Urothelium cell line (cell line): ENCODE measurements at places on chromosomes 5 and 9.

DNA sequence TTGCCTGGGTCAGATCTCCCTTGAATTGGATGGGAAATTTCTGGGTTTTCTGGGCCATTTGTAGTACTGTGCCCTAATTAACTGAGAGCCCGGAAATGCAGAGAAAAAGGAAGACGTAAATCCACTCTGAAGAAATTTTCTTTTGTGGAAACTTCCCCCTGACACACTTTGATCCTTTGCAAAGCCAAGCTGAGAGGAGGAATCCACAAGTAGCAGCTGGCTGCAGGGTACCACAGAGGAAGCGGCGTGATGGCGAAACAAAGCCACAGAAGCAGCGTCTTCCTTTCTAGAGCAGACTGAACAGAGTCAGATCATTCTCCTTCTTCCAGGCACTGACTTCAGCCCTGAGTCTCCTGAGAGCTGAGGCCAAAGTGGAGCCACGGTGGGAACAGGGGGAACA lies 47.1 kb upstream of the ZNF354A start:
- no peak for DNase-seq

- DNase-seq, result no peak
These were observed 684.8 kb downstream of the LRRC70 start for GRCh38 chr5:63263411-63263810.

- DNase-seq, result no peak
These were observed 174.5 kb upstream of the ADAMTSL1 start for GRCh38 chr9:18299449-18299848.

DNA sequence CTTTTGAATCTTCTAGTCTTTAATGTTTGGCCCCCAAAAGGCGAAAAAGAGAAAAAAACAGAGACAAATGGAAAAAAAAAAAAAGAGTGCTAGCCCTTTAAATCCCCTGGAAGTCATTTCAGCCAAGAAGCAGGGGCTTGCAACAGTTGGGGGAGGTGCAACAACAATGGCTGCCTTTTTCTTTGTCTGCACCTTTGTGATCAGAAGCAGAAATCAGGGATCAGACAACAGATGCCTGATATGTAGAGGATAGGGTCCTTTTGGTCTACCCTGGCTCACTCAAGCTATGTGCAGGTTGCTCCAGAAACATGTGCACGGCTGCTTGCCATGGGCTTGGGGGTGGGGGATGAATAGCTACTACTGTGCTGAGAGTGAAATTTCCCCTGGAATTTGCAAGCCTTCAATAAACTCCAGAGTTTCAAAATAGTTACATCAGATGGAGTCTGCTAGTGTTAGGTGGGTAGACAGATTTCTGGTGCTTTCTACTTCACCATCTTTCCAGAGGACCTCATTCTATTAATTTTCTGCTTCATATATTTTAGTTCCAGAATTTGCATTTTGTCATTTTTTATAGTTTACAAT lies 150.9 kb downstream of the FGF18 start:
- DNase-seq, result no peak

- no peak for DNase-seq
These were observed 120.9 kb upstream of the TMEM161B start for GRCh38 chr5:88389338-88390095.
